CD4-positive, alpha-beta T cell treated with Interleukin-21 for 1 hour (primary cell): ENCODE measurements at places on chromosomes 6 and 20.

DNA sequence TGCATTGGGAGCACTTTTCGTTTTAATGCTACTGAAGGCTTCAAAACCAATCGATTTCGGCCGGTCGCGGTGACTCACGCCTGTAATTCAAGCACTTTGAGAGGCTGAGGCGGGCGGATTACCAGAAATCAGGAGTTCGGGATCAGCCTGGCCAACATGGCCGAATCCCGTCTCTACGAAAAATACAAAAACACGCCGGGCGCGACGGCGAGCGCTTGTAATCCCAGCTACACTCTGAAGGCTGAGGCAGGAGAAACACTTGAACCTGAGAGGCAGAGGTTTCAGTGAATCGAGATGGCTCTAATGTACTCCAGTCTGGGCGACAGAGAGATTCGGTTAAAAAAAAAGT, 58.4 kb downstream of the TRIM38 start:
- no peak for DNase-seq

GRCh38 chr6:140744659-140745320, 1370.3 kb upstream of the CITED2 start:
- no peak for DNase-seq

- DNase-seq, result no peak
These were observed 60.0 kb upstream of the KIF13A start for GRCh38 chr6:18047406-18047805.

DNA sequence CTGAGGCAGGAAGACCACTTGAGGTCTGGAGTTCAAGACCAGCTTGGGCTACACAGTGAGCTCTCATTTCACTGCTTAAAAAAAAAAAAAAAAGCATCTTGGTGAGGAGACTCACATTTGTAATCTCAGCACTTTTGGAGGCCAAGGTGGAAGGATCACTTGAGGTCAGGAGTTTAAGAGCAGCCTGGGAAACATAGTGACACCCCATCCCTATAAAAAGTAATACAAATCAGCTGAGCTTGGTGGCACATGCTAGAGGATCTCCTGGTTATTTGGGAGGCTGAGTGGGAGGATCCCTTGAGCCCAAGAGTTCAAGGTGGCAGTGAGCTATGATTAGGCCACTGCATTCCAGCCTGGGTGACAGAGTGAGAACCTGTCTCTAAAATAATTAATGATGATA, 29.4 kb upstream of the SYNCRIP start:
- DNase-seq, result no peak

DNA sequence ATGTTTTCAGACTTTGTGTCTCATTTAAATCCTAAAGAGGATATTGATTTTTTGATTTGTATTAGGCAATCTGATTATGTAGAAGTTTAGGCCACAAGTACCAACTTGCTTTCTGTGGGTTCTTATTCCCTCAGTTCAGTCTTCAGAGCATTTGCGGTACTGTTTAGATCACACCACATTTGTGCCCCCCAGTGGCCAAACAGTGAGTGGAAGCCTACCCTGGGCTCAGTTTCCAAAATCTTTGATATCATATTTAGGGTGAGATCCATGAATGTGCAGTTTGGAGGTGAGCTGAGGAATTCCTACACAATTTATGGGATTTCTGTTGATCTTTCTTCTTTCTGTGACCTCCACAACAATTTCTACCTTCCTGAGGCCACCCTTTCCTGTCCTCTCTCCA, 92.3 kb upstream of the FUT9 start:
- DNase-seq, result no peak

DNA sequence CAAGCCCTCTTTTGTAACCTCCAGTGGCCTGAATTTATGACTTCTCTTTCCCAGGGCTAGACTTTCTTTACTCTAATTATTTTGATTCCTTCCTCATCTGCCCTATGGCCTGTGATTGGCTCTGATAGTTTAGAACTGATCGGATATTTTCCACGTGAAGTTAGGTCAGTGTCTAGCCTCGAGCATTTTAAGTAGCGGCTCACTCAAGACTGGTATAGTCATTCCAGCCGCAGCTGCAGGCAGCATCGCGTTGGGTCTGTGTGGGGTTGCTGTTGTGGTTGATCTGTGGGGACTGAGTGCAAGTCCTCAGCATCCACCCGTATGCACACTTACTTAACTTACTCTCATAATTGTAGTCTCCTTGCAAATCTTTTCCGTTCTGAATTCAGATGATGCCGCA, 105.7 kb downstream of the SMOC2 start:
- DNase-seq, result no peak

- peak; percentile 55 for DNase-seq
These were observed 8.7 kb downstream of the ZNF335 start for GRCh38 chr20:45963059-45964005.

DNA sequence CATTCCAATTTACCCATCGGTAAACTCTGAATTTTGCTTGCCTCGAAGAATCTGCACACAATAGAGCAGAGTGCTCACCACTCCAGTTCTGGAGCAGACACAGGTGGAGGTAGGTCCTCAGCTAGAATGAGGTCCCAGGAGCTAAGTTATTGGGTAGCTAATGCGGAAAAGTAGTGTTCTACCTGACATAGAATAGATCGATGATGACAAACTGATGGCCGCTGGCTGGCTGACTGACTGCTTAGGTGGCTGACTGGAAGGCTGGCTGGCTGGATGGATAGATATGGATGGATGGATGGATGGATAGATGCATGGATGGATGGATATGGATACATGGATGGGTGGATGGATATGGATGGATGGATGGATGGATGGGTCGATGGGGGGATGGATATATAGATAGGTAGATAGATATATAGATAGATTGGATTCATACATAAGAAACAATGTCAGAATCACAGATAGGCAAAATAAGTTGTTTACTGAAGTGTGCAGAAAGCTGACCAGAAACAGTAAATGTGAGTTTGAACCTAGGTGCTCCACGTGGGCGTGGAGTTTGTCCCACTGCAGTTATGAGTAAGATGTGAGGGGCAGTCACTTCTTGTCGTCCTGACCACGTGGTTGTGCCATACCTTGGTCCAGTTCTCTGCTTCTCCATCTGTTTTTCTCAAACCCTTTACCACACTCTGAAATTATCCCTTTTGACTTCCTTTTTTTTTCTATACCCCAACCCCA, 62.1 kb downstream of the TBXT start:
- DNase-seq, result no peak

- no peak for DNase-seq
These were observed 43.8 kb upstream of the RSPO4 start for GRCh38 chr20:1045860-1046418.

- peak; percentile 35 for DNase-seq
These were observed 149.7 kb downstream of the MRPL14 start for GRCh38 chr6:43977404-43978111.

DNA sequence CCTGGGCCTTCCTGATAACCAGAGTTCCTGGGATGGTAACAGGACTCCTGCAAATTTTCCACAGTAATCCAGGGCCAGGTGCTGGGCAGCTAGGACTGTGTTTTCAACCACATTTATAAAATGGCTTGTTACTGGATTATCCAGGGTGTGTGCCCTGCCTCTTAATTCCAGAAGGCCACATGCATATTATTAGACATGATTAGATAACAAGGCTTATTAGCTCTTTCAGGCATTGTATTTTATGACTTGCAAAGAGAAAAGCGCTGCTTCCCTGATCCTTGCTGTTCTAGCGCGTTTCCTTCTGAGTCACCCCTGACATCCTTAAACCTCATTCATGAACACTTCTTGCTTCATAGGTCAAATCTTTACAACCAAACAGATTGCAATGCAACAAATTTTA, 208.6 kb downstream of the UST start:
- DNase-seq, result no peak

- no peak for DNase-seq
These were observed 803.7 kb downstream of the PHF3 start for GRCh38 chr6:64439274-64439673.

DNA sequence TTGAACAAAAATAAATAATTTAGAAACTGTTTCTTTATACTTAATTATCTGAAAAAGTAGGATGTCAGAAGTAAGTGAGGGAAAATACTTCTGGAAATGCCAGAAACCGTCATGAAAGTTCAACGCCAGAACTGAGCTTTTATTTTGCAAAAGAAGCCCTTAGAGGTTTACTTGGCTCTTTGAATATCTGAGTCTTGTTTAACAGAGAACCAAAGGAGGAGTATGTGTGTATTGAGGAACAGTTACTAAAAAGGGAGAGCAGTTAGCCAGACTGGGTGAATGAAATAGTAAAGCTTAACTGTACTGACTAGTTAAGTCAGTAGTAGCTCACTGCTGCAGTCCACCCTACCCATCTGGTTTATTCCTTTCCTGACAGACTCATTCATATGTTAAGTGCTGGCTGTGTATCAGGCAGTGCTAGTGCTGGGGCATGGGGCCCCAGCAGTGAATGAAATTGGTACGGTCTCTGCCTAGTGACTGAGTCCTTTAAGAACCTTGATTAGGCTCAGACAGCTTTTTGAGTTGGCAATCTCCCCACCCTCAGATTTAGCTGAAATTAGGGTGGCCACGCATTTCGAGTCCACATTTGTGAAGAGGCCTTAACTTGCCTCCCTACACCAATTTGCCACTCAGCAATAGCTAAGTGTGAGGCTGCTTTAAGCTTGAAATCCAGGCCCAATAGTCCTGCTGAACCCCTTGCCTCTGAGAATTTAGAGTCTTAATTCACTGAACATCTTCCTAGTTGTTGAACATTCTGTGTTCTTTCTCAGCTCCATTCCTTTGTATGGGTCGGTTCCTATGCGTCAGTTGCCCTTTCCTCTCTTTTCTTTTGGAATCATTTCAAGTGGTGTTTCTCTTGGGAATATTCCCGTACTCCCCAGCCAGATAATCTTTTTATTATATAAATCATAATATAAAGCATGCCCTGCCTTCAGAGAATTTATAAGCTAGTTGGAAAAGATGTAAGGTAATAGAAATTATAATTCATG, 20.2 kb downstream of the MAP3K4 start:
- DNase-seq, result no peak

DNA sequence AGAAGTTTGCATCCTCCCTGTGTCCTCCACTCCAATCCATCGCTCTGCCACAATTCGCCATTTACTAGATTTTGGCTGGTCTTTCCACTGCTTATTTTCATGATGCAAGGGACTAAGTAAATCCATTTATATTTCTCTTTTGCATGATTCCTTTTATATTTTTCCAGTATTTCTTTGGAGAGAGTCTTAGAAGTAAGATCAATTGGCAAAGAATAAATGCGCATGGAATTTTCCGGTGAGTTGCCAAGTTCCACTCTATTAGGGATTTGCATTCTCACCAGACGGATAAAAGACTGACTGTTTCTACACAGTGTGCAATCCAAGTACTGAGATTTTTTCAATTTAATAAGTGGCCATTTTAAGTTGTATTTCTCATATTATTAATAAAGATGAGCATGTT, 91.7 kb upstream of the PHACTR3 start:
- DNase-seq, result no peak

GRCh38 chr6:116247285-116247684, 6.6 kb downstream of the TSPYL4 start:
- no peak for DNase-seq

GRCh38 chr6:110158479-110158878, 21.0 kb downstream of the WASF1 start:
- DNase-seq, result no peak

DNA sequence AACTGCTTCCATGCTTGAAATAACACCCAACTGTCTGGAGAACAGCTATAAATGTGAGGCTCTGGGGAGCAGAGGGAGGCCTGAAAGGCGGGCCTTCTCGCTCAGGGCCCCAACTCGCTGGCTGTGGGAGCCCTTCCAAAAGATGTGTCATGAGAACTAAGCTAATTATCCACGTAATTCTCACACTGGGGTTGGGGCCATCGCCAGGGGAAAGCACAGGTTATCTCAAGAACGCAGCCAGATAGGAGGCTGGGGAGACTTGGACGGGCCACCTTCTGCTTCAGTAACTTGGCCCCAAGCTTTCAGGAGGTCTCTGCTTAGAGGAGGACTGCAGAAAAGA, 1.6 kb downstream of the PXDC1 start:
- no peak for DNase-seq

DNA sequence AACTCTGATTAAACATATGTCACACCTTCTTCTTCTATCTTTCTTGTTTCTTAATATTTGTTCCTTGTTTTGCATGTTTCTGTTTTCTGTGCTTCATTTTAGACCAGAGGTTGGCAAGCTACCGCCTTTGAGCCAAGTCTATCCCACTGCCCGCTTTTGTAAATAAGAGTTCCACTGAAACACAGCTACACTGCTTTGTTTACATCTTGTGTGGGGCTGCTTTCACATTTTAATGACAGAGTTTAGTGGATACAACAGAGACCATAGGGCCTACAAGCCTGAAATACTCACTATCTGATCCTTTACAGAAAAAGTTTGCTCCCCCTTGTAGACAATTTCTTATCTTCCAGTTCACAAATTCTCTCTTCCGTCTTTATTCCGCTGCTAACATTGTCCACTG, 109.4 kb upstream of the SPACA1 start:
- no peak for DNase-seq

GRCh38 chr6:101326411-101326810, 67.1 kb upstream of the GRIK2 start:
- no peak for DNase-seq

GRCh38 chr6:37347670-37348111, 6.1 kb upstream of the RNF8 start:
- DNase-seq, result no peak

DNA sequence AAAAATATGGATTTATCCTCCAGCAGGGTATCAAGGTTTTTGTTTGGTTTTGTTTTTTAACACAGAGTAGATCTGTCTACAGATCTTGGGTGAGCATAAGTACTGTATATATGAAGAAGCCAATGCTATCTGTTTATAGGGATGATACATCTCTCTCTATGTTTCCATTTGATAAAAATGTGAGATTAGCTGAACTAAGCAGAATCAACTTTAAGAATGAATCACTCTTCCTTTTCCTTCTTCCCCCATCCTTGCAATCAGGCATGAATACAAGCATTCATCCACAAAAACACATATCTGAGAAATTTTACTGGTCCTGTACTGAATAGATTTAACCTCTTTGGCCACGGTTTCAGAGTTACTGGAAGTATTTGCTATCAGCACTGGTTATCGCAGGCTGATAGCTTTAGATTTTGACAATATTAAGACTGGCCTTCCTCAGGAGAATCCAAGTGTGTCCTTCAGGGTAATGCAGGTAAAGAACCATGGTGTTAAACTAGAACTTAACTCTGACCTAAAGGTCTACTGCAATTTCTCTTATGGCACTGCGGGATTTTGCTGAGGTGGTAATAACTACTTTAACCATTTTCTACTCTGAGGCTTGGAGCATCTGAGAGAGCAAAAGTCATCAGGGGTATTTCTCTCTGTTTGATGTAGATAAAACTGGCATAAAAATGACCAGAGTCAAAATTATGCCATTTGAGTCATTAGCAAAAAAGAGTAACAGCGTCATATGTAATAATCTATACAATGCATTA, 1.5 kb downstream of the SNAP25 start:
- no peak for DNase-seq

GRCh38 chr20:20710443-20711315, 1.8 kb downstream of the RALGAPA2 start:
- peak; percentile 40 for DNase-seq

GRCh38 chr20:25017257-25017803, 24.8 kb upstream of the APMAP start:
- no peak for DNase-seq

DNA sequence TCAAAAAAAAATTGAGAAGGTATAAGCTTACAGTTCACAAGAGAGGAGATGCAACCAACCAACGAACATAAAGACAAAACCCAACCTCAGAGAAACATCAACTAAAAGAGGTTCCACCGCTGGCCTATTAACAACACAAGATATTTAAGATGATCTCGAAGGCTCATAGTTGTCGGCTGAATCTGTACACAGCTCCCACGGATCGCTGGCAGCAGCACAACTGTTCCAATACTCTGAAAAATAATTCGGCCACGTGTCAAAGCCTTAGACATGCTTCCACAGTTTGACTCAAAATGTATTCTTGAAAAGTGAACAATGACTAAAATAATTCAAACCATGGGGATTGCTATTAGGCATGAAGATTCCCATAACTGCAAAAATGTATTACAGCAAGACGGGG, 13.7 kb downstream of the EXOC2 start:
- DNase-seq, result no peak
